SJCRH30 (cell line): ENCODE measurements at places on chromosomes 16 and 17. TPM values are rescaled to one million over a fixed set of nuclear protein-coding genes. Genes with fewer than 3 reads are reported as not detected.

GRCh38 chr17:36721560-36722120, 120.3 kb downstream of the MRM1 start:
- no peak for DNase-seq
- no peaks in the 10 kb centered on the region for H3K36me3 ChIP-seq
- H3K4me3 ChIP-seq: no peak overlapping the region
- H3K27me3 ChIP-seq: peaks cover 8% of the 10 kb centered on the region

DNA sequence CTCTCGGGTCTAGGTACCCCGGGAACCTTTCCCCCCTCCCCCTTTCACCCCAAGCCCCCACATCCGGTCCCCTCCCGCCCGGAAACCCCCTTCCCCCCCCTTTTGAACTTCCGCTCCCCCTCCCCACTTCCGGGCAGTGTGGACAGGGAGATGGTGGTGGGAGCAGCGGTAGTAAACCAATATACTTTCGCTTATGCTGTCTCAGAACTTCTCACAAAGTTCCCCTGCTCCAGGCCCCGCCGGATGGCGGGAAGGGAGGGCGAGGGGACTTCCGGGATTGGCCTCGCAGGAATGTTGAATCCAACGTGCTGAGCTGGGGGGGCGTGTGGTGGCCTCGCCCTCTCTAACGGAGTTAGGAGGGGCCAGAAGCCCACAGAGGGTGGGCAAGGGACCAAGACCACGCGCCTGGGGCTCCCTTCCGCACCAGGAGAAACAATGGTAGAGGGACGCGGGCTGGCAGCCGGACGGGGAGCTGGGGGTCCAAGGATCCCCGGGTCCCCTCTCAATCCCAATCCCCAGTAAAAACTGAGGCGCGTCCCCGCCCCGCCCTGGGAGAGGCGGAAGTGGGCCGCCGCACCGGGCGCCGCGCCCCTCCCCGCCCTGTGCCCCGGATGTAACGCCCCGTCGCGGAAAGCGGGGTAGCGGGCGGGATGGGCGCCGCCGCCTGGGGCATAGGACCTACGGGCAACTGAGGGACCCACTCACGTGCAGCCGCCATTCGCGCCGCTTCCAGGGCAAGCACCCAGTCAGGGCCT, 742 bp downstream of the PFN1 start:
- peak overlapping the region; percentile 98 for H3K27ac ChIP-seq
- peaks cover 14% of the 10 kb centered on the region for H3K4me1 ChIP-seq
- H3K36me3 ChIP-seq: peaks cover 40% of the 10 kb centered on the region
- no peaks in the 10 kb centered on the region for H3K27me3 ChIP-seq

The CD300LF gene
- total RNA-seq: not detected in 2 replicates

- DNase-seq: no peak
- peak overlapping the region; percentile 60 for H3K4me3 ChIP-seq
- H3K27ac ChIP-seq: no peak overlapping the region
- H3K27me3 ChIP-seq: peaks cover 7% of the 10 kb centered on the region; the same call in 1 of the 2 replicates
- no peaks in the 10 kb centered on the region for H3K4me1 ChIP-seq
- no peaks in the 10 kb centered on the region for H3K36me3 ChIP-seq
Observed at GRCh38 chr17:40363111-40363827, 1.3 kb downstream of the GJD3 start.

GRCh38 chr17:79255926-79256585, 181.4 kb downstream of the ENGASE start:
- H3K36me3 ChIP-seq: no peaks in the 10 kb centered on the region
- H3K27me3 ChIP-seq: peaks cover 91% of the 10 kb centered on the region
- DNase-seq: no peak
- no peak overlapping the region for H3K27ac ChIP-seq
- H3K4me3 ChIP-seq: no peak overlapping the region

The RHBDL3 gene
- total RNA-seq: not detected in 2 replicates

The ARHGAP44 gene
- 0.48 and 1.6 TPM in 2 replicates for total RNA-seq

- no peaks in the 10 kb centered on the region for H3K36me3 ChIP-seq
- no peak overlapping the region for H3K27ac ChIP-seq
- no peak for DNase-seq
- no peak overlapping the region for H3K4me3 ChIP-seq
- no peaks in the 10 kb centered on the region for H3K27me3 ChIP-seq
- H3K4me1 ChIP-seq: peaks cover 12% of the 10 kb centered on the region
Observed at GRCh38 chr17:77966476-77966875, 8.0 kb downstream of the TNRC6C start.

The CBX1 gene
- total RNA-seq: 148 and 149 TPM in 2 replicates

DNA sequence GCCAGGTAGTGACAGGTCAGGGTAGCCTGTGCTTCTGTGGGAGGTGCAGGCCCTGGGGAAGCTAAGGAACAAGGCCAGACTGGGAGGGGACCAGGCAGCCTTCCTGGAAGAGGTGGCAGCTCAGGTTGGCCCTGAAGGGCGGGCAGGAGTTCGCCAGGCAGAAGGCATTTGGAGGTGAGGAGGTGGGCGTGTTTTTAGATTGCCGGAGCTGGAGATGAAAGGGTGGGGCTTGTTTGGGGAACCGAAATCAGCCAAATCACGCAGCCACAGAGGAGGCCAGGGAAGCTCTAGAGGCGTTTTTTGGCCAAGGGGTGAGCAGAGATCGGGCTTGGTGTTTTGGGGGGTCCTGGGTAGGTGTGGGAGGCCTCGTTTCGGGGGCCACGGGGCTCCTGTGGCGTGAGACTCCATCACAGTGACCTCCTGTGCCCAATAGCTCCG, 7.6 kb downstream of the ADCY7 start:
- no peak overlapping the region for H3K4me3 ChIP-seq
- H3K27ac ChIP-seq: no peak overlapping the region
- DNase-seq: no peak
- H3K27me3 ChIP-seq: no peaks in the 10 kb centered on the region

DNA sequence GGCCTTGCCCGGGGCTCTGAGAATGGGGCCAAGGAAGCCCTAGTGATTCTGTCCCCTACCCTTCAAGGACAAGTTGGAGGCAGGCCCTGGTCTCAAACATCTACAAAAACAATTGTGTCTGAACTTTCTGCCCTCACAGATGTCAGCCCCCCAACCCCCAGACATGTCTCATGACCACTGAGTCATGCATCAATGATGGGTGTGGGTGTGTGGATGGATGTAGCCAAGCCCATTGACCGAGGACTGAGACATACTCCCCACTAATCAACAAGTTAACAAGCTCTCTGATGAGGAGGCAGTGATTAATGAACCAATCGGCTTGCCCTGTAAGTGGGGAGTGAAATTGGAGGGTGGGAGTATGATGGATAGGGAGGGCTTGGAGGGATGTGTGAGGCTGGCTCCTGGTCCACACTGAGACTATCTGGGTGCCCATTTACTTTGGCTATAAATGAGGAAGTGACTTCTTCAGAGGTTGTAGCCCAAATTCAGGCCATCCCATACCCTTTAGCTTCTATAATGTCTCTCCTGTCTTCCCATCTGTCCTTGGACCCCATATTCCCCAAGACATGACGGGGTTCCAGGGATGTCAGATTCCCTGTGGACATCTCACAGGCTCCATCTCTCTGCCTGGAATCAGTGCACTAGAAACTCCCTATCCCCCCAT, 97.1 kb upstream of the TMEM97 start:
- H3K27me3 ChIP-seq: no peaks in the 10 kb centered on the region
- no peak overlapping the region for H3K27ac ChIP-seq
- no peak for DNase-seq
- no peaks in the 10 kb centered on the region for H3K4me1 ChIP-seq

DNA sequence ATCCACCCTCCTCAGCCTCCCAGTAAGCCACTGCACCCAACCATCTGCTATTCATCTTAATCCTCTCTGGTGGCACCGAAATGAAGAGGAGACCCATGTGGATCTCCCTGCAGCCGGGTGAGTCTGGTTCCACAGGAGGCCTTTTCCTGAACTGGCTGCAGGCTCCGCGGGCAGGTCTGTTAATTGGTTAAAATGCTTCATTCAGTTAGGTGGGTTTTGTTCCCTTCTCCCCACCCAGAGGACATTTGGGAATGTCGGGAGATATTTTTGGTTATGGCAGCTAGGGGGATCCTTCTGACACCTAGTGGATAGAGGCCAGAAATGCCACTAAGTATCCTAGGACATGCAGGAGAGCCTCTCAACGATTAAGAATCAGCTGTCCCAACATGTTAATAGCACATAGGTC, 16.7 kb downstream of the C16orf54 start:
- H3K27me3 ChIP-seq: no peaks in the 10 kb centered on the region
- H3K4me1 ChIP-seq: no peaks in the 10 kb centered on the region
- H3K27ac ChIP-seq: no peak overlapping the region
- no peak overlapping the region for H3K4me3 ChIP-seq

The NAGS gene
- total RNA-seq: 1.9 and 2.4 TPM in 2 replicates

GRCh38 chr16:50369133-50369804, 481 bp upstream of the BRD7 start:
- H3K36me3 ChIP-seq: peaks cover 22% of the 10 kb centered on the region
- H3K4me1 ChIP-seq: no peaks in the 10 kb centered on the region; the same call in 1 of the 2 replicates
- H3K4me3 ChIP-seq: peak overlapping the region; percentile 56
- no peak for DNase-seq
- H3K27me3 ChIP-seq: no peaks in the 10 kb centered on the region
- H3K27ac ChIP-seq: no peak overlapping the region

The CCL1 gene
- total RNA-seq: not detected in 2 replicates
